ENCODE measurements at places on chromosomes 5 and 9.

- H3K27me3 ChIP-seq: no peaks in the 10 kb centered on the region
- H3K36me3 ChIP-seq: no peaks in the 10 kb centered on the region
- peak; percentile 84 for DNase-seq
- peak overlapping the region; percentile 62 for H3K27ac ChIP-seq
- H3K4me3 ChIP-seq: no peak overlapping the region
- peaks cover 26% of the 10 kb centered on the region for H3K4me1 ChIP-seq
Observed at GRCh38 chr5:137141779-137142178, 357.3 kb downstream of the SPOCK1 start.

- H3K4me1 ChIP-seq: peaks cover 15% of the 10 kb centered on the region
- no peak for DNase-seq
- H3K27me3 ChIP-seq: no peaks in the 10 kb centered on the region
- H3K36me3 ChIP-seq: no peaks in the 10 kb centered on the region
- no peak overlapping the region for H3K4me3 ChIP-seq
- no peak overlapping the region for H3K27ac ChIP-seq
Observed at GRCh38 chr9:86096386-86096785, 3.0 kb downstream of the GOLM1 start.

GRCh38 chr9:93392974-93393373 is 58.5 kb upstream of the FAM120A start:
- no peak overlapping the region for H3K27ac ChIP-seq
- no peaks in the 10 kb centered on the region for H3K27me3 ChIP-seq
- no peak overlapping the region for H3K4me3 ChIP-seq
- no peaks in the 10 kb centered on the region for H3K36me3 ChIP-seq

GRCh38 chr5:61563401-61563800 is 231.3 kb downstream of the ZSWIM6 start:
- no peak overlapping the region for H3K4me3 ChIP-seq
- H3K27ac ChIP-seq: no peak overlapping the region
- no peaks in the 10 kb centered on the region for H3K27me3 ChIP-seq
- DNase-seq: no peak
- H3K4me1 ChIP-seq: no peaks in the 10 kb centered on the region

DNA sequence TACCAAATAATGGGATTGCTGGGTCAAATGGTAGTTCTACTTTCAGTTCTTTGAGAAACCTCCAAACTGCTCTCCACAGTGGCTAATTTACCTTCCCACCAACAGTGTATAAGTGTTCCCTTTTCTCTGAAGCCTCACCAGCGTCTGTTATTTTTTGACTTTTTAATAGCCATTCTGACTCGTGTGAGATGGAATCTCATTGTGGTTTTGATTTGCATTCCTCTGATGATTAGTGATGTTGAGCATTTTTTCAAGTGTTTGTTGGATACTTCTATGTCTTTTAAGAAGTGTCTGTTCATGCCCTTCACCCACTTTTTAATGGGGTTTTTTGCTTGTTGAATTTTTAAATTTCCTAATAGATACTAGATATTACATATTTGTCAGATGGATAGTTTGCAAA is 28.4 kb upstream of the SUSD1 start:
- DNase-seq: no peak
- H3K27ac ChIP-seq: no peak overlapping the region
- H3K4me1 ChIP-seq: no peaks in the 10 kb centered on the region
- peaks cover 10% of the 10 kb centered on the region for H3K36me3 ChIP-seq
- H3K27me3 ChIP-seq: no peaks in the 10 kb centered on the region

DNA sequence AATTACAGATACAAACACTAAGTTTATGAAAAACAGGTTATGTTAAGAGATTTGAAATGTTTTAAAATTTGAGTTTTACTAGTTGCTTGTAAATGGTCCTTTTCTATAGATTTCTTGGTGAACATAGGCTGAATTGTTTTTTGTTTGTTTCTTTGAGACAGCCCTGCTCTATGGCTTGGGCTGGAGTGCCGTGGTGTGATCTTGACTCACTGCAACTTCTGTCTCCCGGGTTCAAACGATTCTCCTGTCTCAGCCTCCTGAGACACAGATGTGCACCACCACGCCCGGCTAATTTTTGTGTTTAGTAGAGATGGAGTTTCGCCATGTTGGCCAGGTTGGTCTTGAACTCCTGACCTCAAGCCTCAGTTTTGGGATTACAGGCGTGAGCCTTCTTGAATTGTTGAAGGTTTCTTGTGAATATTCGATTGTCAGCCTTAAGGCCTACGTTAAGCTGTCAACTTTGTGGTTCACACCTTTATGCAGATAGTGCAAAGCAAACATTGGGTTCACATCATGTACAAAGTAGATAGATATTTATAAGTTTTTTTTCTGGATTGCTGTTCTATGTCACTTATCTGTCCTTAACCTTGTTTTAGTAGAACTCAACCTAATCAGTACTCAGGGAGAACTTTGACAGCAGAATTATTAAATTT is 26.2 kb downstream of the UHRF2 start:
- no peak overlapping the region for H3K4me3 ChIP-seq
- peaks cover 9% of the 10 kb centered on the region for H3K36me3 ChIP-seq
- H3K4me1 ChIP-seq: peaks cover 49% of the 10 kb centered on the region

DNA sequence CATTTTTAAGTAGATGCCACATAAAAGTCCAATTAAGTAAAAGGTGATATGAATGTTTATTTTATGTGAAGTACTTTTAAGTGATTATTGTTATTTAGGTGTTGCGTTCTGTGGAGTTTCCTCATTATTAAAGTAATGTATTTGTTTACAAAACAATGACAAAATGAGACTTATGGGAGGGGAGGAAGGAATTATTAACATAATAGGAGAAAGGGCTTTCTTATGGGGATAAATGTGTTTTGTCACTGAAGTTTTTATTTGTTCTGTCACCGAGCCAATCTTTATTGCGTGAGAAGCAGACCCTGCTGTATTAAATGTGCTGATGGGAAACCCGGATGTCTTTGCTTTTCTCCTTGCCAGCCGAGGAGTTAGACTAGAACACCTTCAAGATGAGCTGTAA is 44.5 kb downstream of the TRIO start:
- no peak overlapping the region for H3K4me3 ChIP-seq
- H3K4me1 ChIP-seq: peaks cover 73% of the 10 kb centered on the region
- peak overlapping the region; percentile 80 for H3K27ac ChIP-seq
- H3K27me3 ChIP-seq: no peaks in the 10 kb centered on the region
- H3K36me3 ChIP-seq: no peaks in the 10 kb centered on the region
- no peak for DNase-seq

- no peaks in the 10 kb centered on the region for H3K36me3 ChIP-seq
- DNase-seq: no peak
- H3K27me3 ChIP-seq: no peaks in the 10 kb centered on the region
- H3K27ac ChIP-seq: no peak overlapping the region
Observed at GRCh38 chr5:125541085-125541484, 794.6 kb upstream of the ZNF608 start.

DNA sequence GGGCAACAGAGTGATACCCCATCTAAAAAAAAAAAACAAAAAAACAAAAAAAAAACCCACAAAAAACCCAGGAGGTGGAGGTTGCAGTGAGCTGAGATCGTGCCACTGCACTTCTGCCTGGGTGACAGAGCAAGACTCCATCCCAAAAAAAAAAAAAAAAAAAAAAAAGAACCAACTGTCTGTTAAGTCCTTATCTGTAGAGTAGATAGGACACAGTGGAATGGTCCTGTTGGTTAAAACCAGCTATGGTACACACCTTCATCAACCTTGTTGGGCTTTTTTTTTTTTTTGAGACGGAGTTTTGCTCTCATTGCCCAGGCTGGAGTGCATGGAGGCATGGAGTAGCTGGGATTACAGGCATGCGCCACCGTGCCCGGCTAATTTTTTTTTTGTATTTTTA is 12.2 kb downstream of the SLC25A25 start:
- H3K4me3 ChIP-seq: no peak overlapping the region
- H3K4me1 ChIP-seq: peaks cover 96% of the 10 kb centered on the region
- H3K27me3 ChIP-seq: no peaks in the 10 kb centered on the region
- no peak for DNase-seq
- no peaks in the 10 kb centered on the region for H3K36me3 ChIP-seq

Data from vagina (tissue), 2 donors.